Left lobe of liver (tissue), 2 donors: ENCODE measurements at places on chromosomes 16 and 17.

- no peak for DNase-seq
Observed at GRCh38 chr17:50926523-50926922, 60.4 kb upstream of the TOB1 start.

GRCh38 chr16:54805648-54806047 is 125.0 kb upstream of the IRX5 start:
- DNase-seq: no peak

DNA sequence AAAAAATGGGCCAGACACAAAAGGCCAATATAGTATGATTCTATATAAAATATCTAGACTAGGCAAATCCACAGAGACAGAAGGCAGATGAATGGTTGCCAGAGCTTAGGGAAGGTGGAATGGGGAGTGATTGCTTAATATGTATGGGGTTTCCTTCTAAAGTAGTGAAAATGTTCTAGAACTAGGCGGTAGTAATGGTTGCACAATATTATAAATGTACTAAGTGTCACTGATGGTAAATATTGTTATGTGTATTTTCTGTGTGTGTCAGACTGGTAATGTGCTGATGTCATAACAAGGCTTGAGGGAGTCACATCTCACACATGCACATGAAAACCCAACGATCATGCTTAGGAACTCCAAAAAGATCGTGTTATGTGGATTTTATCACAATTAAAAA is 106.9 kb upstream of the SIAH1 start:
- no peak for DNase-seq

DNA sequence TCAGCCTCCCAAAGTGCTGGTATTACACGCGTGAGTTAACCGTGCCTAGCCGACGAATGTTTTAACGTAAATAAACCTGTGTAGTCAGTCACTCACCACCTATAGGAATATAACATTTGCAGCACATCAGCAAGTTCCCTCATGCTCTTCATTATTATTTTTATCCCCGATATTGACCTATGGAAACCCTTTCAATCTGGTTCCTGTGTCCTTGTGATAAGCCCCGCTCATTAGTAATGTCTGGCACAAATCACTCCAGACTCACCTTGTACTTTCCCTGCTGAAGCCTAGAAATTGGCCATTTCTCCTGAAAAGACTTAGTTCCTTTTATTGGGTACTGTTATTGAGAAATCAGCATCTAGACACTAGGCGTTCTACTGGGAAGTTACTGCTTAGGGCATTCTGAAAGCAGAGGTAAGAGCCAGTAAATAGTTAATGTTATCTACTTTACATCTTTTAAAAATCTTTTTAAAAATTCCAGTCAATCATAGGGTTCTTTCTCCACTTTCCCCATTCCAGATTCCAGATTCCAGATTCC is 1.5 kb upstream of the PHKG2 start:
- no peak for DNase-seq

DNA sequence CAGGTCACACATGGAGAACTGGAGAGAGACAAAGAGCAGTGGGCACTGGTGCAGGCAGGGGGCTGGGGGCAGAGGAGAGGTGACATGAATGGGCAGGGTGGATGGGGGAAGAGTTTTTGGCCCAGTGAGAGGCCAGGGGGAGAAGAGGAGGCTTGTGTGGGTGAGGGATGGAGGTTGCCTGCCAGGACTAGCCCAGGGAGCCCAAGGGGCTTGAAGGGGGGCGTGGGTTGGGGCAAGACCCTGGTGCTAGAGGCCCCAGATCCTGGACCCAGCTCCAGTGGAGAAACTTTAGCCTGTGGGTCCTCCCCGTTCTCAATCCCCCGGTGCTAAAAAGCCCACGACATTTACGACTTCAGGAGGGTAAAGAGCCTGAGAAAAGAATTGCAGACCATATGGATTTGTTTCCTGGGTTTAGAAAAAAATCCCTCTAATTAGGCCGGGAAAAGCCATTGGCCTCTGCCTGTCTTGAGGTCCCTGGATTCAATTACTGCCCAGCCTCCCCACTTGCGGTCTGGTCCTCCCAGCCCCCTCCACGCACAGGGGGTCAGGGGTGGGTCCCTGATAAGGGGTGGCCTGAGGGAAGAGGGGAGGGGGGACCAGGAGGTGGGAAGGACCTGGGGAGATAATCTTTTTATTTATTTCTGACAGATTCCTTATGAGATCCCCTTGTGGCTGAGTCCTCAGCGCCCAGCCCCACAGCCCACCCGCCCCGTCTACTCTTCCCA is 33.0 kb downstream of the NGFR start:
- DNase-seq: no peak

DNA sequence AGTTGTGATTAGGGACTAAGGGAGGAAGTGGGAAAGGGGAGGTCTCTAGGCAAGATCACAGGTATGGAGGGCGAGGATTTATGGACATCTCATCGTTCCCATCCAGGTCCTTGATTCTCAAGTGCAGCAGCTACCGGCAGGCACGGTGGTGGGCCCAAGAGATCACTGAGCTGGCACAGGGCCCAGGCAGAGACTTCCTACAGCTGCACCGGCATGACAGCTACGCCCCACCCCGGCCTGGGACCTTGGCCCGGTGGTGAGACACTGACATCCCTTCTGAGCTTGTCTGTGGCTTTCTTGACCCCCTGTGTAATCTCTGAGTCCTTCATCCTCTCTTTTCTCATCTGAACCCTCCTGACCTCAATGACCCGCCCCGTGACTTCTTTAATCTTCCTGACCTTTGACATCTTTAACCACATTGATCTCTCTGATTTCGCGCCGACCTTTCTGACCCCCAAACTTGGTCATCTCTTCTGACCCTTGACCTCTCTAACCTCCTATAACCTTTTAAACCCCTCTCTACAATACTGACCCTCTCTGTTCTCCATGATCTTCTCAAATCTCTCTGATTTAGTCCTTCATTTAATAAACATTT is 3.8 kb downstream of the PLD2 start:
- DNase-seq: no peak

- peak; percentile 49 for DNase-seq
Observed at GRCh38 chr17:40558890-40559563, 6.2 kb downstream of the CCR7 start.

GRCh38 chr17:77374170-77374936 is 233.6 kb downstream of the SEC14L1 start:
- DNase-seq: peak; percentile 79

DNA sequence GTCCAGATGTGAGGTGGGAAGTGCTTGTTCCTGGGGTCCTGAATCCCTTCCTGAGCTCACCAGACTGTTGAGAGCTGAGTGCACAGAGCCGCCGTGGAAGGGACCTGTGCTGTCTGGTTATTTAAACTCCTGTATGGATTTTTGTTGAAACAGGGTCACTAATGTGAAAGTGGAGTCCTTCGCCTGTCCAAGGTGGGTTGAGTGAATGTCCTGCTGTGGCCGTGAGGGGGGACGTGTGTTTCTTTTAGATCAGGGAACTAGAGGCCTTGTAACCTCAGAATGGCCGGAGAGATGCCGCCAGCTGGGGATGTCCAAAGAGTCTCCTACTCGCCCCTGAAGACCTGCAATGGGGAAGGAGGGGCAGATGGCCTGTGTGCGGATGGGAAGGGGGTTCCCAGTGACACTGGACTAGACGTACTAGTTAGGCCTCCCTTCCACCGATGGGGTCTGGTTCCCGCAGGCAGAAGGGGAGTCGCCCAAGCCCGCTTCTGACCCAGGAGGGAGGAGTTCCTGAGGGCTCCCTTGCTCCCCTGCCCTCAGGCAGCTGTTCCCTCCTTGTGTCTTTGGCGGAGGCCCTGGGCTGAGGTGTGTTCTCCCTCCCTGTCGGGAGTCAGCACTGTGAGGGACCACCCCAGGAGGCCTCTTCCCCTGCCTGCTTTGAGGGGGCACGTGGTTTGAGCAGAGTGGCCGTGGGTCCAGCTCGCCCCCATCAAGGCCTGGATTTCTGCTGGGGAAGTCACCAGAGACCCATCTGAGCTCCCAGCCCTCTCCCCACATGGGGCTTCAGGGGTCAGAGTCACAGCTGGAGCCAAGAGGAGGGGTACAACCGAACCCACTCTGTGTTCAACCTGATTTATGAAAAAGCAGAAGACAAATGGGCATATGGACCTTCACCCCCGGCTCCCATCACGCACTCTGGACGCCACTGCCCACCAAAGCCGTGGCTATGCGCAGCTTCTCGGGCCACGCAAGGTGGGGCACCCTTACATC is 30.9 kb downstream of the OR1D5 start:
- peak; percentile 40 for DNase-seq

- no peak for DNase-seq
Observed at GRCh38 chr17:48565925-48566710, 12.0 kb downstream of the HOXB4 start.

DNA sequence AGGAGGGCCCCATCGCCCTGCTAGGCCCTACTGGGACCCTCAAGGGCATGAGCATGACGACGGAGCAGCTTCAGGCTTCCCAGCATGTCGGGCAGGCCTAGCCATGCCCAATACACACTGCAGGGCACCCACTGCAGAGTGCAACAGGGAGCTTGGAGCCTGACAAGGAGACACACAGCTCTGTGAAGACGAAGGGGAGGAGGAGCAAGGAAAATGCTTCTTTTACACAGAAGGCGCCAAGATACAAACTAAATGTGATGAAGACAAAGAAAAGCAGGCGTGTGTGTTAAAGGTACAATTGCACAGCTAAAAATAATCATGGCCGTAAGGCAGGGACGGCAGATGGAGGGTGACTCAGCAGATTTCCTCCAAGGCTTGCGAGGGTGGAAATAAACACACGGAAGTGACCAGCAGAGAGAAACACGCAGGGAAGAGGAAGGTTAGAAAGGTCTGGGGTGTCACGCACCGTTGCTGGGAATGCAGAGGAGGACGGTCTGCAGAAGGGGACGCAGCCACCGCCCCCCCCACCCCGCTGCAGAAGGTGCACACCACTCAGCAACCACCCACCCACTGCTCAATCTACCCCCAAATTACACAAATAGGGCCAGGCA is 108.5 kb downstream of the ZNF778 start:
- no peak for DNase-seq

- DNase-seq: no peak
Observed at GRCh38 chr16:14423344-14423743, 206.7 kb downstream of the PARN start.

- no peak for DNase-seq
Observed at GRCh38 chr16:82071421-82071820, 36.4 kb downstream of the HSD17B2 start.

GRCh38 chr16:1159973-1160772 is 7.3 kb downstream of the CACNA1H start:
- DNase-seq: peak; percentile 90

DNA sequence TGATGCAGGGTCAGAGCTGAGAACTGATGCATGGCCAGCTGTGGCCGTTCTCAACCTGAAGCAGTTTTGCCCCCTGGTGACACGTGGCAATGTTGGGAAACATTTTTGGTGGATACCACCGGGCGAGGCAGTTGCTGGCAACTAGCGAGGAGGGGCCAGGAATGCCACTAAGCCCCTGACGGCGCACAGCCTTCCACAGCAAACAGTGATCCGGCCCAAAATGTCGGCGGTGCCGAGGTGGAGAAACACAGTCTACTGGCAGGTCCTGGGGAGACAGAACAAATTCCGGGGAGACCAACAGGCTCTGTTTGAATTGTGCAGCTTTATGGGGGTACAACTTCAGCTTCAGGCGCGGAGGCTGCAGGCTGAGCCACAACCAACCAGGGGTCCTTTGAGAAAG is 8.2 kb downstream of the SLC26A11 start:
- DNase-seq: no peak

GRCh38 chr17:76481071-76481655 is 13.8 kb downstream of the AANAT start:
- no peak for DNase-seq

GRCh38 chr17:83064732-83065659 is 14.4 kb upstream of the METRNL start:
- DNase-seq: peak; percentile 59

GRCh38 chr17:39933912-39934311 is 6.4 kb downstream of the LRRC3C start:
- no peak for DNase-seq

DNA sequence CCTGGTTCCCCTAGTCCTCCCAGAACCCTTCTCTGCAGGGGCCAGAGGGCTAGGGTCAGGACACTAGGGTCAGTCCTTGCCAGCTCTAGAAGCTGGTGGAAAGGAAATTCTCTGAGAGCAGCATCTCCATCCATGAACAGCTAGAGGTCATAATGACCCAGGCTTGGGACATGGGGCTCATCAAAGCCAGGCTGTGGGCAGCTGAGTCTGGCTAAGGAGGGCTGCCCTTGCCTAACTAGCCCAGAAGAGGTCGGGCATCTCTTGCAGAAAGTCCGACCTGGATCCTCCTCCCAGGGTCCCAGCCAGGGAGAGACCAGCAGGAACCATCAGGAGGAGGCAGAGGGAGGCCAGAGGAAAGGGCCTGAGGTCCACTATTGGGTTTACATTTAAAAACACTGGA is 4.3 kb downstream of the MPO start:
- no peak for DNase-seq

- DNase-seq: no peak
Observed at GRCh38 chr16:31327646-31328225, 27.2 kb upstream of the ITGAX start.

DNA sequence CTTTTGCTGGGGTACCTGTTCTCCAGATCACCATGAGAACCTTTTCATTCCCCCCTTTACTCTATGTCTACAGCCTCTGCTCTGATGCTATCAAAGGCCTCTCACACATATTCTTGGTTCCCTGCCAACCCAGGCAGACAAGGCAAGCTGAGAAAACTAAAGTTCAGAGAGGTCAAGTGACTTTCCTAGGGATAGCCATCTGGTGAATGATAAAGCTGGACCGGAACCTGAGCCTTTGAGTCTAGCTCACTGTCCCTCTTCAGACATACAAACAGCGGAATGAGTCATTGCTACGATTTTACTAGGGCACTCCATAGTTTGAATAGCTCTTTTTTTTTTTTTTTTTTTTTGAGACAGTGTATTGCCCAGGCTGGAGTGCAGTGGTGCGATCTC is 73.3 kb downstream of the XYLT1 start:
- DNase-seq: no peak

DNA sequence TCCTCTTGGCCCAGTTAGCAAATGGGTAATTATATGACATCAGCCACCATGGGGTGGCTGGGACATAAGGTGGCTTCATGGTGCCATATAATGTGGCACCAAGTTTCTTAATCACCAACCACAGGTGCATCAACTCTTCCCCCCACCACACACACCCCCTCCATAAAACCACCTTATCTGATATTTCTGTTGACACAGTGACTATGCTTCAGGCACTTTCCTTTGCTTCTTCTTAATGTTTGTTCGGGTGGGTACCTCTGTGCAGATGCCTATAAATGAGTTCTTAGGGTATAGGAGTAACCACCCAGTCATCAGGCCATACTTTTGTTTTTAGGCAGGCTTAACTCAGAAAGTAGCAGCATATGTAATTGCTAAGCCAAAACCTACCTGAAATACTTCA is 29.5 kb downstream of the RNF43 start:
- no peak for DNase-seq

- no peak for DNase-seq
Observed at GRCh38 chr16:83205896-83206295, 579.1 kb downstream of the CDH13 start.

DNA sequence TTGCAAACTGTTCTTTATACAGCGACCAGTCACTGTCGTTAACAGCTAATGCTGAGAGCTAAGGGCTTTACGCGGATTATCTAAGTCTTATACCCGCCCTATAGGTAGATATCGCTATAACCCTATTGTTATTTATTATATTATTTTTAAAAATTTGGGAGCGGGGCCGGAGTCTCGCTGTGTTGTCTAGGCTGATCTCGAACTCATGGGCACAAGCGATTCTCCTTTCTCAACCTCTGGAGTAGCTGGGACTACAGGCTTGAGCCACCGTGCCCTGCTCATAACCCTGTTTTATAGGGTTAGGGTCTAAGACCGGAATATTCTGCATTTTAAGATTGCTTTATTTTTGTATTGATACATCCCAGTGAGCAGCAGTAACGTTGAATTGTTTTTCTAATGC is 24.7 kb downstream of the DEF8 start:
- no peak for DNase-seq
